ENCODE measurements at places on chromosomes 7 and 10.

GRCh38 chr7:3309140-3309539, 8.1 kb downstream of the SDK1 start:
- DNase-seq: no peak

GRCh38 chr7:123548406-123548805, 9.2 kb downstream of the NDUFA5 start:
- DNase-seq: no peak

GRCh38 chr7:130486954-130487436, 4.9 kb upstream of the MEST start:
- DNase-seq: no peak

- DNase-seq: no peak
Observed at GRCh38 chr7:29421010-29421956, 142.4 kb upstream of the PRR15 start.

DNA sequence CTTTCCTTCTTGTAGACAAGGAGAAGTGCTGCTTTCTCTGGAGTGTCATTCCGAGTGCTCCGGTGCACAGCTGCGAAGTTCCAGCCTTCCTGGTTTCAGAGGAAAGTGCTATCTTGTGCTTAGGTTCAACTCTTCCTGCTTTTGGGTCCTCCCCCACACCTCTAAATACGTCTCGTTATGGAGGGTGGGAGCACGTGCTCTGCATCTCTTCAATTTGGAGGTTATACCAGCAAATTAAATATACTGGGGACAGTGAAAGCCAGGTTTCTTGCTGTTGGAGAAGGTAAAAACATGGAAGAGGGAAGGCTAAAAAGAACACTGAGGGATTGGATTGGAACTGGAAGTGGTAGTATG, 2.4 kb upstream of the ESYT2 start:
- no peak for DNase-seq

GRCh38 chr7:1899196-1899595, 229.1 kb downstream of the ELFN1 start:
- no peak for DNase-seq

DNA sequence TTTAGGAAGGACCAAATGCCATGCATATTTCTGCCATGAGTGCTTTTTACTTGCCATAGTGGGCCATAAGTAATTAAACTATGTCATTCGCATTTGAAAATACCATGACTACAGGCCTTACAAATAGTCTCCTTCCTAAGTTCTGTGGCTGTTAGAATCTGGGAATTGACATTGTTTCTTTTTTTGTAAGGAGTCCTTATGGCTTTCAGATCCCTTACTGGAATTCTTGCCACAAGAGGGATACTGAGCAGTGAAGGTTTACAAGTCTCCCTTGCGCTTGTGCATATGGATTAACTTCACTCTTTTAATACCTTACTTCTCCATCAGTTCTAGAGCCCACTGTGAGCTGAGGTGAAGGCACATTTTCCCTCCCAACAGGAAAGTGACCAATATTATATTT, 166.0 kb downstream of the NRG3 start:
- DNase-seq: no peak

- no peak for DNase-seq
Observed at GRCh38 chr10:3783682-3784432, 1.2 kb downstream of the KLF6 start.

DNA sequence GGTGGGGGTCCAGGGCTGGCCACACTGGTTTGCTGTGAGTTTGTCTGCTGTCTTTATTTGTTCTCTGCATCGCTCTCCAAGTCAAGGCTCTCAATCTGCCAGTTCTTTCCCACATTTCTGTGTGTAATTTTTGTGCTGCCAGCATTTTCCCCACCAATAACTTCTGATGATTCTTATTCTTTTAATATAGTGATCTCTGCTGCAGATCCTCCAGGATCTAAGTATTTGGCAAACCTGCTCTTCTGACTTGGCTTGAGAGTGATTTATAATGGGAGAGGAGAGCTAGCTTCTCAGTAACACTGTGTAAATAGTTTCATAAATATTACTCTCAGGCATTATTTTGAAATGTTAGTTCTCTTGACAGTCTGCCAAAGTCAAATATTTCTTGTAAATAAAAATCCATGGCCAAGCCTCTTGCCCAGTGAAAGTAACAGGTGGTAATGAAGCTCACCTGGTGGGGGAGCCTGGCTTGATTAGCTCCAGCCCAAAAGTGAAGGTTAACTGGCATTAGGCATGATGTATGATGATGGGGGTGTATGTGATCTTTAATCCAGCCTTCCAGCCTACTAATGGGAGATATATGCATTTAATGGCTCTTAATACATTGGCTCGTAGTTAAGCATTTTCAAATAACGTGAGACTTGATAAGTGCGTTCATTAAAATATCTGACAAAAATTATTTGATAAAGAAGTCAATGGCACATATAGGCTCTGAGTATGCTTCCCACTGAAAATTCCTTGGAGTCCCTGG, 1055.9 kb downstream of the KCNMA1 start:
- no peak for DNase-seq

Data from ecto neural progenitor cell (in vitro differentiated cells).